NCI-H460 (cell line): ENCODE measurements at places on chromosomes 11 and 22.

DNA sequence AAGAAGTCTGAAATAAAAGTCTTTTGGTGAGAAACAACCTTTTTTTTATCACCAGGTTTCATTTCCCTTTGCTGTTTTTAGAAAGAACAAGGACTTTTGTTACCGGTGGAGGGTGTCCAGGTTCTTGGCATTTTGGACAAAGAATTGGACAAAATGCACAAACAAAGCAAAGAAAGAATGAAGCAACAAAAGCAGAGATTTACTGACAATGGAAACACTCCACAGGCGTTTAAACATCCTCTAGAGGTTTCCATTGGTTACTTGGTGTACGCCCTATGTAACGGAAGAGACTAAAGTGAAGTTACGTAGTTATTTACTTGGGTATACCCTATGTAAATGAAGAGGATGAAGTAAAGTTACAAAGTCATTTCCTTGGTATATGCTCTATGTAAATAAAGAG, 1487.0 kb downstream of the LRRC4C start:
- no peak for DNase-seq

- DNase-seq = peak; percentile 61
These were observed 592 bp upstream of the CTSC start for GRCh38 chr11:88337987-88338668.

- no peak for DNase-seq
These were observed 263.4 kb upstream of the DDI1 start for GRCh38 chr11:103773059-103773458.

DNA sequence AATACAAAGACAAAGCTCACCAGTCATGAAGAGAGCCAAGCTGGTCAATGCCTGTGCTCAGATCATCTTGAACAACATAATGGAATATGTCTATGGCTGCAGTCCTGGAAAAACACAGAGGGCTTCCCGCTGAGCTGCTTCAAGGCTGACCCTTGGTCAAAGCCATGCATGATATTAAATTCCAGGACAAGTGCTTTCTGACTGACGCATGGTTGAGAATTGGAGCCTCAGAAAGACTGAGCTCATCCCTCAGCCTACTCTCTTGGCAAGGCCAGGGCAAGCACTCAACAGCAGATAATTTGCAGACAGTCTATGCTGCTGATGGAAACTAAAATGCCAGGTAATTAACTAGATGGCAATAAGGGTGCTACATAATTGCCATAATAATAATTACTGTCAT, 89.2 kb downstream of the GALNT18 start:
- no peak for DNase-seq

- DNase-seq = no peak
These were observed 3.2 kb upstream of the BIRC2 start for GRCh38 chr11:102343809-102344208.

- no peak for DNase-seq
These were observed at the start of gene C1QTNF5 for GRCh38 chr11:119340335-119341221. Gene C1QTNF5, minus strand, starts transcription at chr11:119340883. Its CDS starts 486 bp downstream, at chr11:119340397.

- peak; percentile 59 for DNase-seq
These were observed 2.5 kb downstream of the TCN2 start for GRCh38 chr22:30609260-30610185.

DNA sequence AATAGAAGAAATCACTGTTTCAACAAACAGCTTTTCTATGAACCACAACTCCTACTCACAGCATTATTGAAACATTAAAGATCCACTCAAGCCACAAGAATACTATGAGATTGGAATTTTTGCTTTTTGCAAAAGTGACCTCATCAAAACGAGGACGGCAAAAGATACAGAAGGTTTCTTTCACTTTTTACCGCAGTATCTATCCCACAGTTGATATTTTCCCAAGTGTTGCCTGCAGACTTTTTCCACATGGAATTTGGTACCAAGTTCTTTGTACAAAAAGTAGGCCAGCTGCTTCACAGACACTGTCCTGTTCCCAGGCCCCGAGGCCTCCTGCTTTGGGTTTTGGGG, 204.0 kb downstream of the TBC1D22A start:
- DNase-seq = no peak

GRCh38 chr22:46025973-46026898, 49.3 kb upstream of the WNT7B start:
- DNase-seq = no peak

DNA sequence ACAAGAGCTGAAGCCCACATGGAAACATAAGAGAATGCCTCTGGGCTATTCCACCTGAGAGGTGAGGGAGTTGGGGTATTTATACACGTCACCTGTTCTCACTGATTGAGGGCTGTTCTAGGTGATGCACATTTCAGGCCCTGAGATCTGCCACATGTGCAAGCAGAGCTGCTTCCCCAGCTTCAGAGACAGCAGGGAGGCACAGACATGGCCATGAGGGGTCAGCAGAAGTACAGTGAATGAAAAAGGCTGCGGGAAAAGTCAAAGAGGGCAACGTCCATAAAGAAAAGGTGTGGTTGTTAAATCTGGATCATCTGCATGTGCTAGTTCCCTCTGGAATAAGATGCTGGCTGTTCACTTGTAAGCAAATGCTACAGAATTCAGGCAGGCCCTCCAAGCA, 75.4 kb downstream of the GAB4 start:
- DNase-seq = no peak

DNA sequence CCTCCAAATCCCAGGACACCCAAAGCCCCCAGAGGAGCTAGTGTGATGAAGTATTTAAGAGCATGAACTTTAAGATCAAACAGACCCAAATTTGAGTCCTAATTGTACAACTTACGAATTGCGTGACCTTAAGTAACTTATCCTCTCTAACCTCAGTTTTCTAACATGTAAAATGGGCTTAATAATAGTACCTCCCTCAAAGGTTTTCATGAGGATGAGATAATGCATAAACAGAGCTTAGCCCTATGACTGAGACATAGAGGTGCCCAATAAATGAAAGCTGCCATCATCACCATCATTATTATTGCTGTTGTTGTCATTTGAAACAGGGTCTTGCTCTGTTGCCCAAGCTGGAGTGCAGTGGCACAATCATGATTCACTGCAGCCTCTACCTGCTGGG, 9.2 kb downstream of the SCN2B start:
- no peak for DNase-seq

DNA sequence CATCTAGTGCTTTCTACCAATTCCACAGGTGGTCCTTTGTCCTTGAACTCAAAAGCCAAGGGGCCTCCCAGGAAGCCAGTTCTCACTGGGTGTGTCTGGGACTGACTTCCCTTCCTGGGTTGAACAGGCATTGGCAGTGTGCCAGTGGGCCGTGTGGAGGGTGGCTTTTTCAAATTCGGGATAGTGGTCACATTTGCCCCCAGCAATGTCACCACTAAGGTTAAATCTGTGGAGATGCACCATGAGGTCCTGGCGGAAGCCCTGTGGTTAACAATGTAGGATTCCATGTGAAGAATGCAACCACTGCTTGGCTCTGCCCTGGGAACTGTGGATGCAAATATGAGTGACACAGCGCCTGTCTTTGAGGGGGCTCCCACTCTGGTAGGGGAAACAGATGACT, 53.2 kb upstream of the MTNR1B start:
- no peak for DNase-seq

GRCh38 chr11:86162239-86162638, 82.3 kb upstream of the EED start:
- DNase-seq = no peak

GRCh38 chr11:129163714-129164164, 28.4 kb downstream of the ARHGAP32 start:
- DNase-seq = no peak

GRCh38 chr11:57203359-57203758, 21.6 kb downstream of the LRRC55 start:
- no peak for DNase-seq

GRCh38 chr11:117876341-117877119, at the start of gene FXYD6:
Gene FXYD6, minus strand, starts transcription at chr11:117876658. Its CDS starts 33,882 bp downstream, at chr11:117842776.
- no peak for DNase-seq

- DNase-seq = no peak
These were observed 8.0 kb downstream of the CDPF1 start for GRCh38 chr22:46242076-46242475.

GRCh38 chr11:113730887-113731726, 25.0 kb upstream of the TMPRSS5 start:
- peak; percentile 38 for DNase-seq

DNA sequence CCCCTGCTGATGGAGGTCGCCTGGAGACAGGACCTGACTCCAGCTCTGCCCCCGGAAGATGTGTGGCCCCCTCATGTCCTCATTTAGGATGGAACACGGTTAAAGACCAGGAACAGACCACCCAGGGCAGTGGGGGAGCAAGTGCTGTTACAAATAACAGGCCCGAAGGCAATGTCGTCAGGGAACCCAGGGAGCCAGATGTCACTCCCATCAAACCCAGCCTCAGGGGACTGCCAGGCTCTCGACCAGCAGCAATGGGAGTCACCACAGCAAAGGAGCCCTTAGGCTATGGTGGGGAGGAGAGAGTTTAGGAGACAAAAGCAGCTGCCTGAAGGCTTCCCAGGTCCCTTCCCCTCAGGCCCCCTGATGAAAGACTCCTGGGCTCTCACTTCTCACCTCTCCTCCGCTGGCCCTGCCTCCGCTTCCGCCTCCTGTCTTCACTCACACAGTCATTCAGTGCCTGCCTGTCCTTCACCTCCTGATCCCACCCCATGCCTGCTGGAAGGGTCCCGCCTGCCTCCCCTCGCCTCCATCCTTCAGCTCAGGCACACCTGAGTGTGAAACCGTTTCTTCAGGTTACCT, 4.4 kb downstream of the RPS19BP1 start:
- no peak for DNase-seq

- no peak for DNase-seq
These were observed 66.1 kb downstream of the CWC15 start for GRCh38 chr11:94907226-94907625.
